Daoy (cell line): ENCODE measurements at places on chromosomes 2 and 18.

- no peak for DNase-seq
Observed at GRCh38 chr18:68148863-68149262, 566.0 kb downstream of the TMX3 start.

DNA sequence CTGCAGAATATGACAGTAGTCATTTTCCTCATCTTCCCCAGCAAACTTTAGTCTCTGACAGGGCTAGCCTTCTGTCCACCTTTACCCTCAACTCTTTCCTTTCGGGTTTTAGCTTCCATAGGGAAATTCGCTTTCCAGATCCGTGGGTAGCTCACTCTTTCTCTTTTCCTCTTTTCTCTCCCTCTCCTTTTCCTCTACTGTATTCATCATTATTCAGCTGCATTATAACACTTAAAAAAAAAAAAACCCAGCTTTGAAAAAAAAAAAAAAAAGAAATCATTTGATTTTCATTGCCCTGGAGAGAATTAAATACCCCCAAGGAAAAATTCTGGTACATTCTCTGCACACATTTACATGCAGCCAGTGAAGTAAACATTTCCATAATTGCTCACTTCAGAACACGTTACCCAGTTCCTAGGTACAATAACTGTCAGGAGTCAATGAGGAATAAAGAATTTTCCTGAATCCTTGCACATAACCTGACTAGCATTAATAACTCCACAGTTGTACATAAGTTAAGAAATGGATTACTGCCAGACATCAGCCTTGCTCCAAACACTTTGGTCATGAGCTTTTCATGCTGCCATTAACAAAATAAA is 63.5 kb downstream of the ZNF521 start:
- no peak for DNase-seq

- DNase-seq = no peak
Observed at GRCh38 chr2:224937887-224938286, 104.4 kb downstream of the DOCK10 start.

- DNase-seq = no peak
Observed at GRCh38 chr2:172884336-172884735, 148.7 kb downstream of the RAPGEF4 start.

DNA sequence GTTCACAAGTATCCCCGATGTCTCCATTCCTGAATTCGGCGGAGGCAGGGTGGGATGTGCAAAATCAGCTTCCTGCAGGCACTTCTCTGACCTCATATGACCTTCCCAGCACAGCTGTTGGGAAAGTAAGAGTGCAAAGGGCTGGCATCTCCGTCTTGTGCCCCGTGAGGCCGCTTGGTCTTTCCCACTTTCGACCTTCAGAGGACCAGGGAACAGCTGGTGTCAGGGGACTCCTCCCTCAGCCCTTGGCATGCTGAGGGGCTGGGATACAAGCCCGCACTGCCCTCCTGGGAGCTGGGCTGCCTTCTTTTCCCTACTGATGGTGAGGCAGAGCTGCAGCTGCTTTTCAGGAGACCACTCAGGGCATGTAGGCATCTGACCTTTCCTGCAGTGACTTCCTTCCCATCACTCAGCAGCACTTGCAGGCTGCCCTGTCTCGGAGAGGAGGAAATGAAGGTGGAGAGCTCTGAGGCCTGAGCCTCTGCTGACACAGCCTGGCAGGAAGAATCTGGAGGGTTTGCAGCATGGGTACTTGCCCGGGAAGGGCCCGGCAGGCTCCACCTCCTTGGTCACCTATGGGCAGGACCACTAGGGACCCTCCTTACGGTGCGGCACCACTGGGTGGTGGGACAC is 277.2 kb upstream of the HS6ST1 start:
- no peak for DNase-seq

DNA sequence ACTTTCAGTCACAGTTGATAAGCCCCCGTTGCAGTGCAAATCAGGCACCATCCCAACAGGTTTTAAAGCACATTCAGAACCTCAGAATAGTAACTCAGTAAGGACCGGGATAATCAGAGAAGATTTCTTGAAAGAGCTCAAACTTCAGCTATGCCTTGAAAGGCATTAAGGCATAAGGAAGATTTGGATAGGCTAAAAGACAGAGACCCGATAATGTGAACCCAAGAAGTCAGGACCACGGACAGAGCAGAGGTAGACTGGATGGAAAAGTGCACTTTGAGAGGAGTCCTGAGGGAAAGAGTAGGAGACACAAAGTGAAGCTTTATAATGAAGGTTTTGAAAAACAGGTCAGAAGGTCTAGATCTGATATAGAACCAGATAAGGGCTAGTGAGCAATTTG is 36.9 kb upstream of the KLF7 start:
- no peak for DNase-seq

- no peak for DNase-seq
Observed at GRCh38 chr2:170823898-170824215, 7.2 kb downstream of the GAD1 start.

DNA sequence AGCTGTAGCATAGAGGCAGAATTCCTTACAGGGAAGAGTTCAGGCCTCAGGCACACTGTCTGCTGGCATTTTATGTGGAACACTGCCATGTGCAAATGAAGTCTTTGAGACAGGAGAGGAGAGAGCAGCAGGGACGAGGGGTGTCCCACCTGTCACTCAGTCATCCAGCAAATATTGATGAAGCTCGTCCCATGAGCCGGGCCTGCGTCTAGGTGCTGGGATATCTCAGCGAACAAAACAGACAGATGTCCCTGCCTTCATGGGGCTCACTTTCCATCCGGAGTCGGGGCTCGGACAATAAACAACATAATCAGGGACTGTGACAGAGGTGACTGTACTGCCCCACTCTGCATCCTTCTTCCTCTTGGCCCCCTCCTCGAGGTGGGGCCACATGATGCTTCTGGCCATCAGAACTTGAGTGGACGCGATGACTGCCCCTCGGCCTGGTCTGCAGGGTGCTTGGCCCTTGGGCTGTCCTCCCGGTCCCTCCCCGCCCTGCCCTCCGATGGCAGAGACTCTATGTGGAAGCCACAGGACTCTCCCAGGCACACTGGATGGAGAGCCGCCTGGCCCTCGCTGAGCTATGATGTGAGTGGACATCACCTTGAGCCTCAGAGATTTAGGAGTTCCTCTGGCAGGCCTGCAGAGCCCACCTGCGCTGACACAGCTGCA is 78.8 kb downstream of the MBP start:
- DNase-seq = no peak

DNA sequence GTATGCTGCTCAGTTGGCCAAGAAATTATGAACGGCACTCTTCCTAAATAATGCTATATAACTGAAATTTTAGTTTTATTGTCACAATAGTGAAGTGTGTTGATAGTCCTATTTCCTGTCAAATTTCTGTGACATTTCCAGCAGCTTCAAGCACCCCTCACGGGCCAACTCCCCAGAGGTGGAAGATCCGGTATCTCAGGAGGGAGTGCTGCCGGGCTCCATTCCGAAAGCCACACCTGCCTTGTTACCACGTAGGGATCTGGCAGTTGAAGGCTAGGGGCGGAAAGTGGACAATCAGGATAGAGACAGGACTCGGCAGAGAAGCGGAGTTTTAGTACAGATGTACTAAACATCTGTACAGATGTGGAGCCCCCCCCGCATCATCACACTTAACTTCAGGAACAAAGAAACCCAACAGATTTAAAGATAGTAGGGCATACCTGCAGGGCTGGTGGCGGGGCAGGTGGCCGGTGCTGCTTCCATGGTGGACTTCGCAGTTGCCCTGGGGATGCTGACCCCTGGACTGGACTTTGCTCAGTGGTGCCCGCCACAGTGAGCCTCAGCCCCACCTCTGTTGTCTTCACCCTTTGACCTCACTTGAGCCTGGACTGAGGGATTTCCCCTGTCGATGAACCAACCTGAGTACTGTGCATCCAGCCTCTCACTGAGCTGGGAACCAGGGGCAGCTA is 22.3 kb downstream of the ASAP2 start:
- DNase-seq = no peak

DNA sequence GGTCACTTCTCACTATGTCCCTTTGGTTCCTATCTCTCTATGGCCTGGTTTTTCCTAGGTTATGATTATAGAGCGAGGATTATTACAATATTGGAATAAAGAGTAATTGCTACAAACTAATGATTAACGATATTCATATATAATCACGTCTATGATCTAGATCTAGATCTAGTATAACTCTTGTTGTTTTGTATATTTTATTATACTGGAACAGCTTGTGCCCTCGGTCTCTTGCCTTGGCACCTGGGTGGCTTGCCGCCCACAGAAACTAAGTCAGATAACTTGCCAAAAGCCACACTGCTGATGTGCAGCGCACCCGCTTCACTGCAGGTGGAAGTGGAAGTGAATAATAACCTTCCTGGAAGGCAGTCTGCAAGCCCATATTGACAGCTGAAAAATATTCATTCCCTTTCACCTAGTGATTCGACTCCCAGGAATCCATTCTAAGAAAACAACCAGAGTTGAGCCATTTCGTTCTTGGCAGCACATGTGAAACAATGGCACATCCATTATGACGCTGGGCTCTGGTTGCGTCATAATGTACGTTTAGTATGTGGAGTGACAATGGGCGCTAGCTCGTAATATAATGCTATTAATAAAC is 725 bp upstream of the ANKRD53 start:
- peak; percentile 67 for DNase-seq

- no peak for DNase-seq
Observed at GRCh38 chr2:128514555-128514955, 195.9 kb upstream of the HS6ST1 start.

DNA sequence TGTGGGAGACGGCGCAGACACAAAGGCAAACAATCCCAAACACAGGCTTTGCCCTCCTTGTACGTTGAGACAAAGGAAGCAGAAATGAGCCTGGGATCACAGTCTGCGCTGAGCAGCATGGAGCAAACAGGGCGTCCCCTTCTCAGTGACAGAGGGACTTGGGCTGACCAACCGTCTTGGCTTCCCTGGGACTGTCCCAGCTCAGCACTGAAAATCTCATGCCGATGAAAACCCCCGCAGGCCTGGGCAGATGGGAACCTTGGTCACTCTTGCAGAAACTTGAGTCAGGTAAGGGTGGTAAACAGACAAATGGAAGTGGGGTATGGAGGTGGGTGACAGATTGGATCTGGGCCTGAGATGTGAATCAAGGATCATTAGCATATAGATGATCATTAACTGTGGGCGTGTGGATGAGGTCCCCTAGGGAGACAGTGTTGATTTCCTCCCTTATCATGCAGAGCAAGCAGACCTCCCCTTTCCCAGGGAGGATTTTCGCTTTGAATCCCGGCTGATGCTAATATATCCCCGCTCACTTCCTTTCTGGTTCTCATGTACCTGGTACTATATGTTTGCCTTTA is 19.1 kb upstream of the SH3BP4 start:
- DNase-seq = no peak

- no peak for DNase-seq
Observed at GRCh38 chr2:236932831-236933361, 152.8 kb upstream of the COPS8 start.

- no peak for DNase-seq
Observed at GRCh38 chr18:29661924-29662323, 1380.6 kb downstream of the DSC3 start.

DNA sequence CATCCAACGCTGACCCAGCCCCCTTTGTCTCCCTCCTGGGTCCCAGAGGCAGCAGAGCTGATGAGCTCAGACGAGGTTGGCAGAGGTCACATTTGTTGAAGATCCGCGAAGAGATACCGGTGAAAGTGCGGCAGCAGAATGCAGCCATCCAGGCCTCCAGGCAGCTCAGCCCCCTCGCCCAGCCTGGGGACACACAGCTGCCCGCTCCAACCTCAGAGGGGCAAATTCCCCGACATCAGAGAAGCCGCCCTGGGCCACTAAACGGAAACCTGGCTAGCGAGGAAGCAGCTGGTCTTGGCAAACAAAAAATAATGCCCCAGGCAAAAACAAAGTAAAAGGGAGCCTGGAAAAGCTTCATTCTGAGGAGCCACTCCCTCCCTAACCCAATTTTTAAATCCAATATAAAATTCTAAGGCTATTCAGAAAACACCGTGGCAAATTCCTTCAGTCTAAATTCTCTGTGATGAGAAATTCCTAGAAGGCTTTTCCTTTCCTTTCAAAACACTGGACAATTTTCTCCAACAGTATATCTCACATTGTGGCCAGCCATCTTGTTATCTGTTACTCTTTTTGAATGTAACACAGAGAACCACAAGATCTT is 262.4 kb downstream of the SS18 start:
- no peak for DNase-seq

GRCh38 chr18:23871410-23871809 is 143.1 kb upstream of the TTC39C start:
- peak; percentile 81 for DNase-seq

GRCh38 chr2:157052685-157053224 is 204.8 kb upstream of the GALNT5 start:
- DNase-seq = peak; percentile 29

DNA sequence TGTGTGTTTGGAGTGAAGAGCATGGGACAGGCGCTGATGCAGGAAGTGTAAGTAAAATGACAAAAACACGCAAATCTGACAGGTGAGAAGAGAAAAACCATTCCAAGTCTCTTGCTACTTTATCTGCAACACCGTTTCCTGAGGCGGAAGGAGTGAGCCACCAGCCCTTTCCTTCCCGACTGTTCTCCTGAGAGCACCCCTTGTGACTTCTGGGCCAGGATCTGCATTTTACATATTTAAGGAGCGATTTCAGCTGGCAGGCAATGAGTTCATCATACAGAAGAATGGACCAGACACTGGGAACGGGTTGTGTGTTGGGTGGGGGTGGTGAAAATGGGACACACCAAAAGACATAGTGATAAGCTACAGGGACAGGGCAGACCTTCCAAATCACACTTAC is 277.3 kb downstream of the TGIF1 start:
- no peak for DNase-seq

DNA sequence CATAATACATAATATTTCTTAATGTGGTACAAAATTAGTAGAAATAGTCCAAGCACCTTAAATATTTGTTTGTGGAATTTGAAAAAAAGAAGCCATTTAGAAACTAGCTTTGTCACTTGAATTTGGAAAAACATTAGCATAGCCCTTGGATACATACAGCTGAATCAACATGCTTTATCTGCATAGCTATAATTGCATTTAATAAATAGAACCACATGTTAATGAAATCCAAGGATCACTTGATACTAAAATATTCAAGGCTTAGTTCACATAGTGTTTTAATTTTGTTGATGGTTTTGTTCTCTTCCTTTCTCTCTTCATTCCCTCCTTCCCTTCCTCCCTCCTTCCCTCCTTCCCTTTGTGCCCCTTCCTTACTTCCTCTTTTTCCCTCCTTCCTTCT is 169.4 kb upstream of the NRXN1 start:
- no peak for DNase-seq

- peak; percentile 16 for DNase-seq
Observed at GRCh38 chr2:32418778-32419177, 62.0 kb downstream of the BIRC6 start.

GRCh38 chr2:225069966-225070365 is 27.7 kb upstream of the DOCK10 start:
- no peak for DNase-seq
